Adipocyte (in vitro differentiated cells): ENCODE measurements at places on chromosomes 16 and 17.

- DNase-seq, result no peak
Measured at GRCh38 chr17:31318298-31318801, 3.1 kb downstream of the EVI2A start.

- DNase-seq, result no peak
Measured at GRCh38 chr16:52621651-52622050, 74.7 kb upstream of the TOX3 start.

- DNase-seq, result no peak
Measured at GRCh38 chr16:61987474-61988012, 48.7 kb downstream of the CDH8 start.

DNA sequence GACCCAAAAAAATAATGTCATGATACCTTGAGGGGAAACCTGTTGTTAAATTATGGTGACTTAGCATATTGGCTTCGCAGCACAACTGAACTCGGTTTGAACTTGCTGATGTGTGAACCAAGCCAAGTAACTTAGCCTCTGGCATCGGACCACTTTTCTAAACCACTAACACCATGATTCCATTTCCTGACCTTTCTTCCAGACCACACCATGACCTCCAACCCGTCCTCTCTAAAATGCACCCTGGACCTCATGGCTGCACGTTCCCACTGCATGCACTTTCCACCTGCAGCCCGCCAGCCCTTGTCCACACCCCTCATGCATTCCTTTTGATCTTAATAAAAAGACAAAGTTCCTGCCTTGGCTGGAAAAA lies 29.3 kb downstream of the DYNLRB2 start:
- DNase-seq, result no peak

- DNase-seq, result no peak
Measured at GRCh38 chr17:41614098-41614497, 1.5 kb upstream of the KRT16 start.

DNA sequence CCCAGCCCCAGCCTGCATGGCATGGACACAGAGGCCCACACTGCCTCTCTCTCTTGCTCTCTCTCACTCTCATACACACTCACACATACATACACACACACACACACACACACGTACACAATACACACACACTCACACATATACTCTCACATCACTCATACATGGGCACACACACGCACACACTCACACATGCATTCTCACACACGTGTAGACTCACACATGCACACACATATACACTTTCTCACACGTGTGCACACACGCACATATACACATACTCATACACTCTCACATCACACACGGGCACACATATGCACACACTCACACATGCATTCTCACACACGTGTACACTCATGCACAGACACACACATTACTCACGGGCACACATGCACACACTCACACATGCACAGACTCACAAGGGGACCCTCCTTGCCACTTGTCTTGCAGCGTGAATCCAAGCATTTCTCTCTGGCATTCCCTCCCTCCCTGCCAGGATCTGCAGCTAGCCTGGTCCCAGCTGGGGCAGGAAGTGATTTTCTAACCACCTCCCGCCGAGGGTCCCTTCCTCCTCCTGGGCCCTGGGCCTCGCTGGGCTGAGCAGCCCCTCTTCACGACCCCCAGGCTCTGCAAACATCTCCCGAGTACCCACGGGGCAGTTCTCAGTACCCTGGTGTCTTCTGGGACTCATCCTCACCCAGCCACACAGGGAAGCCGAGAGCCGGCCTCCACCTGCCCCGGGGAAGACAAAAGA lies 37.5 kb downstream of the IL21R start:
- DNase-seq, result no peak

DNA sequence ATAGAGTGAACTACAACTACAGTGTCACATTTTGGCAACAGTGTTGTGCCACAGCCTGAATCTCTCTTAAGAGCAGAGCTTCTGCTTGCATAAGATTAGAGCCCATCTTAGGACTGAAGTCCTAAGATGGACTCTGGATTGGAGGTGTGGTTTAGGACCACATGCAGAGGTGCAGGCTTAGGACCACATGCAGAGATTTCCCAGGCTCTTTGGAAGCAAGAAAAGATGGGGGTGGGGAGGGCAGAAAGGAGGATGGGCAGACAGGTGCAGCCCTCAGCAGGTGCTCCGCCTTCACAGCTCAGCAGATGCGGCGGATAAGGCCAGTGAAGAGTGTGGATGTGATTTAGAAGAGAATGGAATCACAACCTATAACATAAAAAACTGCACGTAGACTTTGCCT lies 128.7 kb downstream of the TANGO6 start:
- no peak for DNase-seq
